Umbilical cord (tissue), 2 donors: ENCODE measurements at places on chromosomes 4 and X.

- no peak for DNase-seq
These were observed 22.9 kb downstream of the ACOT9 start for GRCh38 chrX:23720117-23720677.

DNA sequence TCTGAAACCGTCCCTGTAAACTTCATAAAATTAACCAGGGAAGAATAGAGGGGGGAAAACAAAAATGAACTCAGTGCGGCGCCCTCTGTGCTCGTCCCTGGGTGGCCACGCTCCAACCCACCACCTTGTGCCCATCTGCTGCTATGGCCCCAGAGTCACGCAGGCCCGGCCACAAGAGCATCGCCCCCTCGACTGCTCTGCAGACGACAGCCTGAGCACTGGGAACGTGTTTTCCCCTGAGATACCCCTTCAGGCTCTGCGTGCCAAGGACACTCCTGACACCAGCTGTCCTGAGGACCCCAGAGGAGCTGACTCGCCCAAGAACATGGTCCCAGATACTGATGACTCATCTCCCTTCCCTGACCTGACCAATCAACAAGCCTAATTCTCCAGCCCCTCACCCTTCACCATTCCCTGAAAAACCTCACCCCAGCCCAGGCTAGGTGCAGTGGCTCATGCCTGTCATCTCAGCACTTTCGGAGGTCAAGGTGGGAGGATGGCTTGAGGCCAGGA is 64.1 kb upstream of the GPR78 start:
- no peak for DNase-seq

DNA sequence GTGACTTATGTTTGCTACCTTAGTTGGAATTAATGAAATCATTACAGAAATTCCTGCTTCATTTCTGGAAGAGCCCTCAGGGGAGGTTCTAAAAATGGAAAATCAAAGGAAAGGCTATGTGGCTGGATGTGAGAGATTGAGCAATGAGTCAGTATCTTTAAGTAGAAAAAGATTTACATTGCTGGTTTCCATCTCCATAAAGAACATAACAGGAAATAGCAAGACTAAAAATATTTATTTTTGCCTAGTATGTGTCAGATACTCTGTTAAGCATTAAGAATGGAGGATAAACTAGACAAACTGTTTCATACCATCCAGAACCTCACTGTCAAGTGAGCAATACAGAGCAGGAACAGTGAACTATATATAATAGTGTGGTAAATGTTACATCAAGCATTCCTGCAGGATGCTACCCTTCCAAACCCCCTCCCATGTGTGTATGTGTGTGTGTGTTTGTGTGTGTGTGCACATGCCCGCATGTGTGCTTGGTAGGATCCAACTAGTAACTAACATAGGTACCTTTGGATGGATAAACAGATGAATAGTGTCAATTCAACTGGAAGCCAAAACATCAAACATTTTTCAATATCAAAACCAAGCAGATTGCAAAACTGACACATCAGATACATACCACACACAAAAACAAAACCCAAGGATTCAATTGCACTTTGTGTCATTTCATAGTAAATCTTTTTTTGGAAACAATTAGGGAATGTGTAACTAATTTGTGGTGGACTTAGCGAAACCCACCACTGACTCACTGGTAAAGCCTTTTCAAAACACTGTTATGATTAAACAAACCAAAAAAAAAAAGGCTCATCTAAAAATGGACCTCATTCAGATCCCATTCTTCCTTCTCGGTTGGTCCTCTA is 223.4 kb downstream of the SHROOM3 start:
- DNase-seq = peak; percentile 77

DNA sequence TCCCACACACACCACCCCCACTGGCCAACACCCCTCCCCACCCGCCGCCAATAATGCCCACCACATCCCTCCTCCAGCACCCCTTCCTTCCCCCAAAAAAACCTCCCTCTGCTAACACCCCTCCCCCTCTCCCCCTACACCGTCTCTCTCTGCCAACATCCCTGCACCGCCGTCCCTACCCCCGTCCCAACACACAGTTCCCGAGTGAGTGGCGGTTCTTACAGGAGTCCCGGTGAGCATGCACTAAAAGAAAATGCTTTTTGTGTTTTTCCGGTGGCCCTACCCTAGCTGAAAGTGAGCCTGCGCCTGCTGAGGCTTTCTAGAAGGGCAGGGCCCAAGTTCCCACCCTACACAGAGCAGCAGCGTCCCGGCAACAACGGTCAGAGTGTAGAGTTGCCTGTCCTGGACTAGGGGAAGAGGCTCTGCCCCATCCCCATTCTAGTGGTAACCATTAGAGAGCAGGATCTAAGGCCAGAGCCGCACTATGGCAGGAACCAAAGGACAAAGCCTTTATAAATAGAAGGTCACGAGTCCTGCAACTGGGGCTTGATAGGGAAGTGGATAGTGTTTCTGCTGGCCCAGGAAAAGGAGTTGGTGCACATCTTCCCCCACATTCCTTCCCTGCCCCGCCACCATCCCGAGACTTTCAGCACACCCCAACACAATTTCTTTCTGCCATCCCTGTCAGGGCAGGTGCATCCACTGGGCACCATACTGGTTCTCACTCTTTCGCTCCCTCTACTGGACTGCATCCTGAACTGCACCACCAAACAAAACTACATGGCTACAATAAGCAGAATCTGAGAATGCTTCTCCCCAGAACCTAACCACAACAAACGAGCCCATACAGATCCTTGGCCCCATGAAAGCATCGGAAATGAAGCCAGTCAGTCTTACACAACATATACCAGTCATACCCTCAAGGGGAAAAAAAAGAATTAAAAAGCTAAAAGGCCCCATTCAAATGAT is 78.1 kb upstream of the PAGE3 start:
- DNase-seq = peak; percentile 13

- no peak for DNase-seq
These were observed 33.9 kb downstream of the SNCA start for GRCh38 chr4:89803036-89803435.
